Activated T-helper 2 cell treated with anti-CD3 and anti-CD28 coated beads, Interferon-gamma antibody, Interleukin-2, Interleukin-4, amounts not matched to agents 10 μg/mL and 5 μg/mL and 100 μg/mL, durations not matched to agents 14 hours and 24 hours and 36 hours (primary cell): ENCODE measurements at places on chromosomes 7 and 10. TPM values are rescaled to one million over a fixed set of nuclear protein-coding genes. Genes with fewer than 3 reads are reported as not detected.

JMJD1C gene
- 33.8 and 35.2 TPM in 2 replicates for total RNA-seq

MSMB gene
- not detected in 2 replicates for total RNA-seq

NRAP gene
- total RNA-seq: not detected in 2 replicates

ADAM8 gene
- 214 and 220 TPM in 2 replicates for total RNA-seq

ANKRD30A gene
- not detected in 2 replicates for total RNA-seq
